Stomach (tissue), 19 donors: ENCODE measurements at places on chromosomes 4 and X. TPM values are rescaled to one million over a fixed set of nuclear protein-coding genes. Genes with fewer than 3 reads are reported as not detected.

XAGE1A gene
- not detected for total RNA-seq

GABRB1 gene
- not detected for total RNA-seq

DNA sequence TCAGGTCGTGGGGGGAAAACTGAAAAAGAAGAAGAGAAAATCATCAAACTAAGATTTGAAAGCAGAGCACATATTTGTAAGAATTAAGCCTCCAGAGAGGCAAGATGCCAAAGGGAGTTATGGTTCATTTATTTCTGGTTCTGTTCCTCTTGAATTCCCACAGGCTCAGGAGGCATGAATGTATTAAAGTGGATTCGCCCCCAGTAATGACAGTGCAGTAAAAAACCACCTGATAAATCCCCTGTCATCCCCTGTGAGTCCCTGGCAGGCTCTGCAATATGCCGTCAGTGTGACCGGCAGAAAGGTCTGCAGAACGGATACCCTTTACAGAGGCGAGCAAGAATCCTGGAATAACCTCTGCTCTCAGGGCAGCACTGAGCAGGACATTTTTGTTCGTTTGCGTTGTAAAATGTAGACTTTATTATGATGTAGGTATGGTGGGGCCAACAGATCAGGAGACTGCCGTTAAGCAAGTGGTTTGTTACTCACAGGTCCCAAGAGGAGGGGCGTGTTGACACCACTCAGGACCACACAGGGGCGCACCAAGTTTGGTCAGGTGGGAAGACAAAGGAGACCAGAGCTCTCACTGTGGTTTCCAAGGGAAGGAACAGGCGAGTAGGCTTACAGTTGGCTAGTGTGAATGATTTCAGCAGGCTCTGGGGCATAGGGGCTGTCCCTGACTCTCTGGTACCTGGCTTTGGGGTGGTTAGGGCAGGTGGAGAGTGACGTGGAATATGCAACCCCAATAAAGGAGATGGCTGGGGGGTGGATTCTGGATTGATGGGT is 75.3 kb downstream of the DHRSX start:
- H3K4me1 ChIP-seq: no peaks in the 10 kb centered on the region
- H3K27ac ChIP-seq: no peak overlapping the region
- H3K27me3 ChIP-seq: no peaks in the 10 kb centered on the region

DNA sequence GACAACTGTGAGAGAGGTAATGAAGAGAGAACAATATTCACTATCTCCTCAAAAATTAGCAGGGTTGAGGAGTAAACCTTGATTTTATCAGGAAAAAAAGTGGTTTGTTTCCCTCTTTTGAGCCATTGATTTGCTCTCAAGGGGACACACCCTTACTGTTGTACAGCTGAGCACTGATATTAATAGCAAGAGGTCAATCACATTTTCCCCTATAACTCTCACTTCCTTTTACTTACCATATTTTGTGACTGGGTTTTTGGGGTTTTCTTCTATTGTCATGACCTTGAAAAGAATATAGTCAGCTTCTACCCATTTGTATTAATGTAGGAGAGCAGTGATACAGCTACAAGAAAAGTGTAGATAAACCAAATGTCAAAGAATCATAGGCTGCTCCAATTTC is 70.2 kb upstream of the LONRF3 start:
- H3K27me3 ChIP-seq: no peaks in the 10 kb centered on the region
- no peaks in the 10 kb centered on the region for H3K4me1 ChIP-seq
- DNase-seq: no peak
- H3K27ac ChIP-seq: no peak overlapping the region
- H3K36me3 ChIP-seq: no peaks in the 10 kb centered on the region
- H3K4me3 ChIP-seq: no peak overlapping the region

- peak overlapping the region; percentile 31 for H3K27ac ChIP-seq
- H3K4me3 ChIP-seq: no peak overlapping the region
- peaks cover 16% of the 10 kb centered on the region for H3K4me1 ChIP-seq
- H3K36me3 ChIP-seq: no peaks in the 10 kb centered on the region
Observed at GRCh38 chr4:184104419-184105101, 113.1 kb downstream of the ENPP6 start.

- no peaks in the 10 kb centered on the region for H3K27me3 ChIP-seq
- H3K27ac ChIP-seq: no peak overlapping the region
- no peaks in the 10 kb centered on the region for H3K36me3 ChIP-seq
- H3K4me1 ChIP-seq: peaks cover 13% of the 10 kb centered on the region
- no peak for DNase-seq
Observed at GRCh38 chr4:185002784-185003183, 15.5 kb upstream of the HELT start.
